ENCODE measurements at places on chromosomes 4 and X.

- no peak for DNase-seq
Measured at GRCh38 chrX:68488657-68489056, 10.2 kb upstream of the YIPF6 start.

GRCh38 chr4:26858035-26858918 is 2.4 kb upstream of the STIM2 start:
- peak; percentile 6 for DNase-seq

DNA sequence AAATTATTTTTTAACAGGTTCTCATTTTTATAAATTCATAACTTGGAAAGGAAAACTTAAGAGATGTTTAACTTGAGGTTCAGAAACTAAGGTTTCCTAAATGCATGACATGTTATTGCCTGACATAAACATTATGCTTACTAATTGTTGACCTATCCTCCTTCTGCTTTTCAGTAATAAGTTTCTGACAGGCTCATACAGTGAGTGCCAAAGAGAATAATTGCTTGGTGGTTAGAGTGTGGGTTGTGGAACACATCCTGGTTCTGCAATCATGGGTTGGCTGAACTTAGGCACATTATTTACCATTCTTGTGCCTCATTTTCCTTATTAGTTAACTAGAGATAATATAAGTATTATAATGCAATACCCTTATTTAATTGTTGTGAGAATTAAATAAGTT is 56.5 kb downstream of the BMPR1B start:
- DNase-seq = no peak

- DNase-seq = no peak
Measured at GRCh38 chr4:8546766-8547107, 33.5 kb upstream of the GPR78 start.

DNA sequence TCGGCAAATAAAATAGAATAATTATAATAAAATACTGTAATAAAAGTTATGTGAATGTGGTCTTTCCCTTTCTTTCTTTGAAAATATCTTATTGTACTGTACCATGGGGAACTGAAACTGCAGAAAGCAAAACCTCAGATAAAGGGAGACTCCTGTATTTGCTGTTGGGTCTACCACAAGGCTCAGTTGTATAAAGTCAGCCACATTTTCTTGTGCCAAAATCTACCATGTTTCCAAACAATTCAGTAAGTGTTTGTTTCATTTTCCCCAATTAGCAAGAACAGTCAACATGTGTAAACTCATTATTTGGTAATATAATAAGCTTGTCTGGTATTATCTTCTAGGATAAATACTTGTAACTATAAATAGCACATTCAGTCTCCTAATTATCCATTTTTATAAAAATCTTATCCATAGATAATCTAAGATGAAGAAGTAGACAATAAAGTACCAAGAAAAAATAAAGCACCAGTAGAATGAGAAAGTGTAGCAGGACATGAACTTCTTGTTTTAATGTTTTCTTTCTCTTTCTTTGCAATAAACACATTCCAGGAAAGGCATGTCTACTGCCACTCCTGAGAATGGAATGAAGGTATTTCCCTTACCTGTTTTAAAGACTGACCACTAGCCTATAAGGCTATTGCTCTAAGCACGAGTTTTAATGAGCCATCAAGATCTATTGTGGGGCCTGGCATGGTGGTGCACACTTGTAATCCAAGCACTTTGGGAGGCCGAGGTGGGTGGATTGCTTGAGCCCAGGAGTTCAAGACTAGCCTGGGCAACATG is 15.0 kb upstream of the OTUD4 start:
- no peak for DNase-seq

GRCh38 chr4:39655876-39656275 is 17.2 kb upstream of the SMIM14 start:
- no peak for DNase-seq

DNA sequence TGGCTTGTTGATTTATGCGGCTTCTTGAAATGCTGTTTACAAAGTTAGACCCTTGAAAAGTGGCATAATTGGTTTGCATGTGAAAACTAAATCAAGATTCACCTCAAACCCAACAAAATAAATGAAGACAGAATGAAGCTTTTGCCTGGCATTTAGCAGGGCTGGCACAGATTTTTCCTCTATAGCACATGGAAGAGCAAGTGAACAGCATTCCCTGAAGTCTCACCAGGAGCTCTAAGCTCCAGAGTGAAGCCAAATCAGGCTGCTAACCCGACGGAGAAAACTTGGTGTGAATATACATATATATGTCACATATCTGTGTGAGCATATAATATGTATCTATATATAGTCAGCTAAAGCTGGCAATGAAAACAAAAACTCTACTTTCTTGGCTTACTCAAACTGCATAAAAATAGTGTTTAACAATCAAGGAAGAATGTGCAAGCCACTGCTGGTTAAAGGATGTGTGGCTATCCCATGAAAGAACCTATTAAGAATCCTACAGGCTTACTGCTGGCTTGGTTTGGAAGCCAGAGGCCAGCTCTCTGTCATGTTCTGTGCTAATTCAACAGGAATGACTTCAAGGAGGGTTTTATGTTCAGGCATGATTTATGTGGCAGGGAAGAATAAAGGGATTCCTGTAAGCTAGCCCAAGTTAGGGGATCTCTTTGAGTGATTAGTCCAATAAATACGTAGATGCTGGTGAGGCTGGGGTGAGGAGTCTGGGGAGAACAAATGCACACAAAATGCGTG is 69.9 kb downstream of the MFAP3L start:
- DNase-seq = no peak

GRCh38 chr4:120865985-120866384 is 56.5 kb downstream of the PRDM5 start:
- DNase-seq = peak; percentile 11

DNA sequence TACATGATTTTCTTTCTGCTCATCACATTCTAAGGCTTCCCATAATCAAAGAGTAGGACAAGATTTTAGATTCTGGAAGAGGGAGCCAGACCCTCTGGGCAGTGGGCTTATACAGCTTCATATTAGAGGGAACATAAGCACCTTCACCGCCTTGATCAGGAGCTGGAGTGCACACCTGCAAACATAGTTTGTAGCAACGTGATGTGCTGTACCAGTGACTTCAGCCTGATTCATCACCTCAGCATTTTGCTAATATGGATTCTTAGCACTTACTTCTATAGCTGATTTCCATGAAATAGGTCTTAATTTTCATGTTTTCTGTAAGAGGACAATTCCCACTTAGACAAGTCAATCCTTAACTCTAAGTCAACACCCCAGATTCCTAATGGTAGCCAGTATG is 36.7 kb downstream of the PCDH18 start:
- no peak for DNase-seq

DNA sequence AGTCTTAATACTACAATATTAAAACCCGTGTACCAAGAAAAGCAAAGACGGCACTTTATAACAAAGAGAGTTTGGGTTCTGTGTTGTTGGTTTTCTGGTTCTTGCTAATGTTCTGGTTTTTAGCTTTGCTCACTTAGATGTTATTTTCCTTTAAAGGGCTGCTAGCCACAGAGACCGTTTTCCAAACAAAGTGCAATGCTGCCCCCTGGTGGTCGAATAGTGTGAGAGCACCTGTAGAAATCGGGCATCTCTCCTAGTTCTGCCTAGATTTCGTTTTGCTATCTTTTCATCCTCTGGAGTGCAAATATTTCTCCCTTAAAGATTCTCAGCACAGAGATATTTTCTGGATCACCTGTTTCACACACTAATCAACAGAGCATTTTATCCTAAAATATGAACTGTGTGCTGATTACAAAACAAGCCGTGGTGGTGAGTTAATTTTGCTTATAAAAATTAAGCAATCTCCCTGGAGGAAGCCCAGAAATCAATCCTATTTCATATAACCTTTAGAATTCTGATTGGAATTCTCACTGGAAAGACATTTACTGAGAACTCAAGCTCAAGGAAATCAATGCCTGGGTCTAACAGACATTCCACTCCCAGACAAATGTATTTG is 334.5 kb upstream of the NOCT start:
- DNase-seq = peak; percentile 65

DNA sequence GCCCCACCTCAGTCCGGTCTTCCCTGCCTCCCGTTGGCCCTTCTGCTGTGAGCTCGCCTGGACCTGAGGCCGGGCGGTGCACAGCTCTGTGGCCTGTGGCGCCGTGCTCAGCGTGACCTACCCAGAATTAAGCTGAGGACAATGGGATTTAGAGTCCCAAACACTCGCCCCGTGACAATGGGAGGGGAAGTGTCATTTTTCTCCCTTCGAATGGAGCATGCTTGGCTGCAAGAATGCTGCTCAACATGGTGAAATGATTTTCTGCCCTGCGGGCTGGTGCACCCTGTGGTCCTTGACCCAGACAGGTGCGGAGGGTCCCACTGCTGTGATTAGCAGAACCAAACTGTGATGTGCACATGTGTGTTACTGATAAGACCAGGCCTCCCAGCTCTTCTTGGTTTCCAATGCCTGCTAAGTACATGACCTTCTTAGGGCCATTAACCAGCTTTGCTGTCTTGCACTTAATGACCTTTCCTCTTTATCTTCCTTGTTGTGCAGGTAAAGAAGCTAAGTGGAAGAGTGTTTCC is 772 bp downstream of the EOLA1 start:
- no peak for DNase-seq
